Right cardiac atrium (tissue), 5 donors: ENCODE measurements at places on chromosomes 3 and 15. TPM values are rescaled to one million over a fixed set of nuclear protein-coding genes. Genes with fewer than 3 reads are reported as not detected.

- DNase-seq: no peak
Measured at GRCh38 chr3:78322780-78323179, 1282.9 kb downstream of the ROBO2 start.

DNA sequence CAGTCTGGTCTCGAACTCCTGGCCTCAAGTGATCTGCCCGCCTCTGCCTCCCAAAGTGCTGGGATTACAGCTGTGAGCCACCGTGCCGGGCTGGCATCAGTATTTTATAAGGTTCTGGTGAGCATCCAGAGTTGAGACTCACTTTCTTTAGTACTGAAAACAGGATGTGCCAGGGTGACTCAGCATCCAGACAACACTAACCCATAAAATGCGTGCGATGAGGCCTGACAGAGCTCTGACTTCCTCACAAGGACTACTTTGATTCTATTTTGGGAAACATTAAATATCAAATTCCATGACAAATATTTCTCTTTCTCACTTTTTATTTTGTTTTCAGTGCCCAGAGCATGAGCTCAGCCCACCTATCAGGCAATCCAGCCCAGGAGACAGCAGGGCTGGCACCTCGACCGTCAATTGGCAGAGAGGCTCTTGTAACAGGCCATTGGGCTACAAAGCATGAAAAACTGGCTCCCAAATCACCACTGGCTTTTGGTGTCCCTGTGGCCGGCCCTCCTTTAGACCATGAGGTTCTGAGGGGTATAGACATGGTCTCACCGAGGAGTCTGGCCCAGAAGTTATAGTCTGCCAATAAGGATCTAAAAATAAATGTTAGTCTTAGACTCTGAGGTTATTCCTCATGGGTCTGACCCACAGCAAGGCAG lies 75.0 kb downstream of the FEM1B start:
- peak; percentile 33 for DNase-seq

DNA sequence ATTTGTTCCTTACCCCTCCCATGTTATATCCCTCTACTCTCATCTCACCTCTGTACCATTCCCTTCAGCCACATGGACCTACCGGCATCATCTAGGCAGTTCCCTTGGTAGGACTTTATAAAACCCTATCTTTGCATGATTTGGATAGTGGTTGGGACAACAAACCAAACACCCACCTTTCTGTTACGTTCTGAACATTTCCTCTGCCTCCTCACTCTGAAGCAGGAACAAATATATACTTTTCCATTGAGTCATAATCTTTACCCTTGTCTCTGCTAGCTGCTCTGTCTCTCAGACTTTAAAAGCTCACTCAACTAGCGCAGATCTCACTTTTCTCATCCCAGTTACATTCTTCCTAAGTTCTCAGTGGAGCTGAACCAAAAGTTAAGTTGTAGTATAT lies 17.8 kb downstream of the UBXN7 start:
- no peak for DNase-seq

The GATA2 gene
- 9.7 TPM for total RNA-seq

GRCh38 chr3:11757929-11758328 lies 88.8 kb downstream of the TAMM41 start:
- DNase-seq: no peak

GRCh38 chr3:39541917-39542329 lies 74.4 kb downstream of the MOBP start:
- DNase-seq: no peak

GRCh38 chr3:194536871-194537637 lies 50.3 kb upstream of the ATP13A3 start:
- DNase-seq: peak; percentile 76

DNA sequence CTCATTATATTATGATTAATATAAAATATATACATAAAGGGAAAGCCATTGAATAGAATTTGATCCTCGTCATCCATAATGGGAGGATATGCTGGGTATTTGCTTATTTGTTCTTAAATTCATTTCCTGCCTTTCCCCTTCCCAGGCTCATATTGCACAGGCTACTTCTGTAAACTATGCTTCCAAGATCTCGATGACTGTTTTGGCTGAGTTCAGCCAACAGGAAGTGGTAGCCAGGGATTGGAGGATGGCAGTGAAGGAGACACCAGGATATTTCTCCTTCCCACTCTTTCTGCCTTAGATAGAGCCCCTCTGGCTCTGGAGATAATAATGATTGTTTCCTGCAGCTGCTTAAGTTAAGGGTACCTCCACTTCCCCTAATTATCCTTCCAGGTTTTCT lies 44.3 kb upstream of the DYNC1LI1 start:
- no peak for DNase-seq

The HTR3E gene
- total RNA-seq: not detected

DNA sequence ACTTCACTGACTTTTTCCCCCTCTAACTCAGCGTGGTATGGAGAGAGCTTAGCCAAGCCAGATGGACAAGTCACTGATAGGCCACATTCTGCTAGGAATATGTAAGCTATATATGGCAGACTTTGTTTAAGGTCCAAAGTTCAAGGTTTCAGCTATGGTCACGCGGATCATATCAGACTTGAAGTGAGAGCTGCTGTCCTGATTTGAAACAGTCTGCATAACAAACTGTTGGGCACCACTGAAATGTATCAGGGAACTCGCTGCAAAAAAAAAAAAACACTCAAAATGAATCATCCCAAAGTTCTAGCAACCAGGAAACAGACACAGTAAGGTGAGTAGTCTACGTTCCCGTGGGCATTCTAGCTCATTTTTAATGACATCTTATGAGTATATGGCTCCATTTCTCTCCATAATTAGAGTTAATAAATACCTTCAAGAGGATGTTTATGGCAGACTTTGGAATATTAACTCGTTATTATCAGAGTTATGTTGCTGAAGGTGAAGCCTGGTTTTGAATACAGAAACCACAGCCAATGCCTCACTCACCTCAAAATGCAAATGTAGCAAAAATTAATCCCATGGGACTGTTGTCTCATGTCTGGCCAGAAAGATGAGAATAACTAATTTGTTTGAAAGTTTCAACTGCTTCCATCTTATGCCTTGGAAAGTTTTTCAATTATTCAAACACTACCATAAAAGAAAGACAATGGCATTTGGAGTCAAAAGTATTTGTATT lies 12.3 kb downstream of the DPH3 start:
- DNase-seq: no peak

- peak; percentile 73 for DNase-seq
Measured at GRCh38 chr3:196163666-196164493, 47.3 kb downstream of the ZDHHC19 start.

DNA sequence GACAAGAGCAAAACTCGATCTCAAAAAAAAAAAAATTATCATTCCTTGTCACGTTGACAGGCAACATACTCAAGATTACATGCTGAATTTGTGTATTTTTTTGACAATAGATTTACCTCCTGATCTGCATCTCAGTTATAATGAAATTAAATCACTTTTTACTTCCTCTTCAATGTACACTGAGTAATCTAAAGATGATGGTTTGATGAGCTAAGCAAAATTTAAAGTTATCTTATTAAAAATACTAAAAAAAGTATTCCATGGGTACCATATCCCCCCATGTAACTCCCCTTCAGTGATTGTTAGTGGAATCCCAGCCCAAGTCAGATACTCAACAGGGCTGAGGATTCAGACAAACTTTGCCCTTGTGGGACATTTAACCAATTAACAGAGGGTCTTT lies 463.2 kb downstream of the OCA2 start:
- no peak for DNase-seq

The PLCD1 gene
- 17.7 TPM for total RNA-seq

GRCh38 chr15:100314809-100315400 lies 26.9 kb downstream of the ADAMTS17 start:
- DNase-seq: no peak

- DNase-seq: peak; percentile 75
Measured at GRCh38 chr15:40379853-40380252, 2.7 kb upstream of the KNSTRN start.

The NR2E3 gene
- total RNA-seq: 0.12 TPM

DNA sequence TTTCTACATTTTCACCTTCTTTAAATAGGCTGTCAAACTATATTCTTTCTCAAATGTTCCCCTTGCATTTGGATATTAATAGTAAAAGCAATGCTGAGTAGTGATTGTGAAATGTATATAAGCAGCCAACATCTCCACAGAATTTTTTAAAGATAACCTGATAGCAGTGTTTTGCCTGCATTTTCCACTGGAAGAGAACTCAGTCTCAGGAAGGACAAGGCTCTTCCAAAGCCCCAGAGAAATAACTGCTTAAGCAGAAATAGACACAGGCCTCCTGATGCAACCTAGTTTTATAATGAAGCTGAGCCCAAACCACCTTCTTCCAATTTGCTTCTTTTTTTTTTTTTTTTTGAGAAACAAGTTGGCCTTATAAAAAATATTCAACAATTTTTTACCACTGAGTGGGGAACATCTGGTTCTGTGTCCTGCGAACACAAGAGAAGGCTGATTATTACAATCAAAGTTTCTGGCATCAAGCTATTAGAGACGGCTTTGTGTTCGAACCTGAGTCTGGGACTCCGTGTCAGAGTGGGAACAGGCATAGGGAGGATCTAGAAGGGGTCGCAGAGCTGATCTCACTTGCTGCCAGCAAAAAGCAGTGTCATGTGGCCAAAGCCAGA lies 332.5 kb upstream of the TBL1XR1 start:
- DNase-seq: no peak

DNA sequence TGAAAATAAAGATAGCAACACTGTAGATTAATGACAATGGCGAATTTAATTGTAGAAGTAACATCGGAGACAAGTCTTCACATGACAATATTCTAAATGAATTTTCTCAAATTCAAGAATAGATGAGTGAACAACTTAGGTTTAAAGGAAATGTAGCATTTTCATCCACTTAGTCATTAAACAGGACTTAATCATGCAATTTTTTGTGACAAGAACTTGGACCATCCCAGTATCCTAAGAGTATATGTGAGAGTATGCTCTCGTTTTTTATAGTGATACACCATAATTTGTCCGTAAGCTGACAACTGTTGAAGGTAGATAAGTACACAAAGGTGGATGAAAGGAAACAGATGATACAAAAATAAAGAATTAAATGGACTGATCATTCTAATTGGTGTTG lies 81.5 kb downstream of the DLG1 start:
- no peak for DNase-seq

The PRICKLE2 gene
- 15.2 TPM for total RNA-seq

DNA sequence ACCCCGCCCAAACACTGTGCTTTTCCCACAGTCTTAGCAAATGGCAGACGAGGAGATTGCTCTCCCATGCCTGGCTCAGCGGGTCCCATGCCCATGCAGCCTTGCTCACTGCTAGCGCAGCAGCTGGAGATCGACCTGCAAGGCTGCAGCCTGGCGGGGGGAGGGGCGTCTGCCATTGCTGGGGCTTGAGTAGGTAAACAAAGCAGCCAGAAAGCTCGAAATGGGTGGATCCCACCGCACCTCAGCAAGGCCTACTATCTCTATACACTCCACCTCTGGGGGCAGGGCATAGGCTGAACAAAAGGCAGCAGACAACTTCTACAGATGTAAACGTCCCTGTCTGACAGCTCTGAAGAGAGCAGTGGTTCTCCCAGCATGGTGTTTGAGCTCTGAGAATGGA lies 27.2 kb upstream of the WDR5B start:
- DNase-seq: no peak

DNA sequence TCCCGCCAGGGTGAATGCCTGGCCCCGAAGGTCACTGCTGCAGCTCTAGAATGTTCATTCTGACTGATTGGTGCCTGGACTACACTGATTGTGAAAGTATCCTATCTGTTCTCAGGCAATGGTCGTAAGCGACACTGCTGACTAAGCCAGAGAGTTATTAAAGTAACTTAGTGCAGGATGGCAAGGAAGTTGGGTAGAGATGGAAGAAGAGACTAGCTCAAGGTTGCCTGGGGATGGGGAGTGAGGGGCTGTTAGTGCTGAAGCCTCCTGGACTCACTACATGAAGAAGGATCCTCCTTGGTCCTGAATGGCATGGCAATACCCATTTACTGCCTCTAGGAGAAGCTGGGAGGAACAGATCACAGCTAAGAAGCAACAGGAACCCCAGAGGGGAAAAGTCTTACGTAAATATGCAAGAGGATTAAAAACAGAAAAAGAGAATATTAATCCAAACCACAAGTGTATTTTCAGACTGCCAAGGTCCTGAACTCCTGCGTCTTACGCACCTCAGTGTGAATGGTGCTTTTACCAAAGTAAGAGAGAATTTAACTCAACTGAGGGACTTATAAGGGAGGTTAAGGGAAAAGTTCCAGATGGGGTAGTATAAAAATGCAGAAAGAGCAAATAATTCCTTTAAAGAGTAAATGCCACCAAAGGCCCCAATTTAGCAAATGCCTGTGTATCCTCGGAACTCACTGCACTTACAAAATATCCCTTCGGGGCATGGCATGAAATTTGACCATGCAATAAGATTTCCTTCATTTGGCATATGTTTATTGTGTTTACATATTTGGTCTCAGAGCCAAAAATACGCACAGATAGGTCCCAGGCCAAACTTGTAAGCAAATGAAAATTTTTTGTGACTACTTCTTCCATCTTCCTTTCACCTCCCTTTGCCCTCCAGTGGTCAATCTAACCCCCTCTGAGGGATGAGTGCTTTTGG lies 64.0 kb upstream of the DGKG start:
- DNase-seq: no peak

GRCh38 chr3:7407107-7407506 lies 546.2 kb downstream of the GRM7 start:
- DNase-seq: no peak

The CNTN6 gene
- 0.72 TPM for total RNA-seq

The SERPINI2 gene
- 1.5 TPM for total RNA-seq

GRCh38 chr15:39242345-39242744 lies 338.5 kb upstream of the THBS1 start:
- no peak for DNase-seq

- DNase-seq: no peak
Measured at GRCh38 chr15:65641768-65642475, 20.2 kb downstream of the SLC24A1 start.

DNA sequence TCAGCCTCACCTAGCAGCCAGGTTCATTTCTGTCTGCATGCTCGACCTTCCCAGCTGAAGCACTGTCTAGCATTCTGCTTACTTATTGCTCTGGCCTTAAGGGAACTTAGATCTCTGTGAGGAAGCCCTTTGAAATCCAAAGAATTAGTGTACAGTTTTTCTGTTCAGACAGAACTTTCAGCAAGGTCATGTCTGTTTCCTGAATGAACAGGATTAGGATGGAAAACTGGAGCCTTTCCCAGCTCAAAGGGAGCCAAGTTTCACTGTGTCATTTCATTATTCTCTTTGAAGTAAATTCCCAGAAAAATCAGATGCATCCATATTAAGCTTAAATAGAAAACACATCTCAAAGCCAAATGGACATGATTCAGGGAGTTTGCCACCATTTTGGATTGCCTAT lies 457.3 kb upstream of the KCNMB2 start:
- DNase-seq: no peak

GRCh38 chr3:31724651-31725050 lies 191.9 kb downstream of the STT3B start:
- DNase-seq: no peak

DNA sequence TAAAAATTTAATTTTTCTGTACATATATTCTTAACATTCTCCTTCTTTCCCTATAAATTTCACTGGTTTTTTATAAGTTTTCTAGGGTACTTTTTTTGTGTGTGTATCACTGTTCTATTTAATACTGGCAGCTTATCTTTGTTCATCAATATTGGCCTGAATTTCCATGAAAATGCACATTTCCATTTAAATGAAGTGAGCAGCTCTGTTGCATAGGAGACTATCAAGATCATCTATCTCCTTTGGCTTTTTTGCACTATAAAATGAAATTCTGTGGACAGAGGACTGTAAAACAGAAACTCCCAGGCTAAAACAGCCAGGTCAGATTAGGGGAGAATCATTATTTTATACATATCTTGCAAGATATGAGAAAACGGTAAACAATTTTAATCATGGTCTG lies 277.0 kb upstream of the ARL6 start:
- DNase-seq: no peak

The DZIP3 gene
- 20.3 TPM for total RNA-seq
